ENCODE measurements at places on chromosomes 3 and 15. TPM values are rescaled to one million over a fixed set of nuclear protein-coding genes. Genes with fewer than 3 reads are reported as not detected.

SPATA12 gene
- total RNA-seq = not detected

COL8A1 gene
- total RNA-seq = 23.1 TPM

TRIM69 gene
- total RNA-seq = 11.3 TPM

CTXND1 gene
- 0.49 TPM for total RNA-seq

GRCh38 chr3:72163809-72164634, 379.1 kb upstream of the PROK2 start:
- no peak for DNase-seq

GRCh38 chr3:184884359-184885017, 72.5 kb downstream of the VPS8 start:
- no peak for DNase-seq

DNA sequence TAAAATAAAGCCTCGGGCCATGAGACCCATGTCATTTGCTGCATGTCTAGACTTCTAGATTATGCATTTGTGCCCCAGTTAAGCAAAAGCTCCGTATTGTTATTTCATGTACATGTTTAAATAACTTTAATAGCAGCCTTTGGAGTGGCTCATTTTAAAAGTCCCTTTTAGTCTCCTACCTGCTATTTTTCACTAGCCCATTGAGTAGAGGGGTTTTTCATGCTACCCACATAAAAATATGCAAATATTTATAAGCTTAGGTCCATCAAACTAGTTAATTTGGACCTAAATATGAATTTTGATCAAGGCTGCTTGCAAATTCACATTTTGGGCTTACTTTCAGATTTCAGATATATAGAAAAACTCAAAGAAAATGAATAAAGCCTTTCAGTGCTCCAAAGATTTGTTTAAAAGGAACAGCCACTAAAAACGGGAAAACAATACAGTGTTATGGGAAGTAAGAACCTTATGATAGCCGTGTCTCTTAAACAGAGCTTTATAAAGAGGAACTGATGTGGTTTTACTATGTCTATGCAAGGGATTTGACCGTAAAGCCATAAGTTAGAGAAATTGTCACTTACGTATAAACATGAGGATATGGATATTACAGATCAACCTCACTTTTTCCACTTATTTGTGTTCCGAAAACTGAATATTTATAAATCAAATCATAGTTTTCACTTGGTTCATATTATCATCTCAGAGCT, 30.0 kb downstream of the FILIP1L start:
- no peak for DNase-seq

GRCh38 chr15:101696829-101697228, 27.4 kb downstream of the TARS3 start:
- DNase-seq = no peak

DNA sequence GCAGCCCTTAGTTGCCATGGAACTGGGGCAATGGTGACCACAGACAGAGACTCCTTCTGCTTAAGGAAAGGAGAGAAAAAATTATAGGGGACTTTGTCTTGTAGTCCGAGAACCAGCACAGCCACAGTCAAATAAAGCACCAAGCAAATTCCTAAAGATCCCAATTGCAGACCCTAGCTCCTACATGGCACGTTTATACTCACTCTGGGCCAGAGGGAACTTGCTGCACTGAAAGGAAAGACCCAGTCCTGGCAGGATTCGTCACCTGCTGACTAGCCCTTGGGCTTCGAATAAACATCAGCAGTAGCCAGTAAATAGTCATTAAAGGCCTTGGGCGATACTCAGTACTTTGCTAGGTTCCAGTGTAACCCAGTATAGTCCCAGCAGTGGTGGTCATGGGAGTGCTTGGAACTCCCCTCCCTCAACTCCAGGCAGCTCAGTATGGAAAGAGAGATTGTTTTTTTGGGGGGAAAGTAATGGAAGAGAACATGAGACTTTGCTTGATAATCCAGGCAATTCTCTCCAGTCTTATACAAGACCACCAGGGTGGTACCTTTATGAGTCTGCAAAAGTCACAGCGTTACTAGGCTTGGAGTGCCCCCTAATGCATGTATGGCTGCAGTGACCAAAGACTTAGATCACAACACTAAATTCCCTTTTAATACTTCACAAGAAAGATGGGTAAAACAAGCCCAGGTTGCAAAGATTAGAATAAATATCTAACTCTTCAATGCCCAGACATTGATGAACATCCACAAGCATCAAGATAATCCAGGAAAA, 66.4 kb upstream of the AGTR1 start:
- no peak for DNase-seq

DNA sequence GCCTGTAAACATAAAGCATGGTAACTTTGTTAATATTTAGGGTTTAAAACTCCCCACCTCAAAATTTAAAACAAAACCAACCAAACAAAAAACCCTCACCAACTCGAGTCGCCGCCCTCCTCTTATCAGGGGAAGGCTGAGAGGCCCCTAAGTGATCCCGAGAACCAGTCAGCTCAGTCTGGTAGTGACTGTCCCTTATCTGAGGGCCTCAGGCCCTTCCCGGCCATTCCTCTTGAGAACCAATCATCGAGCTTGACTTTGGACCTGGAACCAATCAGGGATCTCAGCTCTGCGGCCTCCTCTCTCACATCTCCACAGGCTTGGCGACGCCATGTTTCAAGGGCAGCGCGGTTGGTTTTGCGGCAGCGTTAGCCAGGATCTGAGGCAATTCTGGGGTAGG, at the start of gene TERB2:
TSS of gene TERB2 (plus strand) at position 300 of the 400 bp plus-strand sequence. CDS start at position 332, 32 bp downstream.
- DNase-seq = no peak

DNA sequence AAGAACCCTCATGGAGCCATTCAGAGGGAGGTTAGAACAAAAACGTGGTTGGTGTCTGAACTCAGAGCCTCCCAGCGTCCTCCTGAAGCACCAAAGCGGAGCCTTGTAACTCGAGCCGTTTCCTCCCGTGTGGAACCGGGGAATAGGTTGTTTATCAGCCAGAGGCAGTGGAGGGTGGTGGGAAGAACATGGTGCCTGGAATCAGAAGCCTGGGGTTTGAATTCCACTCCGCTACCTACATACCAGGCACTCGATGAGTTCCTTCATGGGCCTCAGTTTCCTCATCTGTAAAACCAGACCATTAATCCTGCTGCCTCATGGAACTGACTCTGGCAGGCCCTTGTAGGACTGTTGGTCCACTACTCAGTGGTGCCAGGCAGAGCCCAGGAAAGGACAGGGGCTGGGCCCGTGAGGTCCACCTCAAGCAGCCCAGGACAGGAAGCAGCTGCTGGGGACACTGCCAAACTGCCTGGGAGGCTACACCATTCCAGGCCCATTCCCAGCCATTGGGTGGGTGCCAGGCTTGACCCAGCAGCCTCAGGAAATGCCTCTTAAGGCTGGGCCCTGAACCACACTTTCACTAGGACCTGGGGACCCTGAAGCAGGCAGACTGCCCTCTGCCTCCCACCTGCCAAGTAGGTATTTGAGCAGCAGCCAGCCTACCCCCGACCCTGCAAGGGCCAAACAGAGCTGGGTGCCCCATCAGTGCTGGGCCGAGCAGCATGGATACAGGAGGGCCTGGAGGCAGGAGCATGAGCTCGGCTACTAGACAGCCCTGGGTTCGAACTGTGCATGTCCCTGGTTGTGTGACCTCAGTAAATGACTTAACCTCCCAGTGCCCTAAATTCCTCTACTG, 33.4 kb downstream of the PRKCD start:
- no peak for DNase-seq

- no peak for DNase-seq
Measured at GRCh38 chr3:33898901-33899300, 100.5 kb downstream of the PDCD6IP start.

DNA sequence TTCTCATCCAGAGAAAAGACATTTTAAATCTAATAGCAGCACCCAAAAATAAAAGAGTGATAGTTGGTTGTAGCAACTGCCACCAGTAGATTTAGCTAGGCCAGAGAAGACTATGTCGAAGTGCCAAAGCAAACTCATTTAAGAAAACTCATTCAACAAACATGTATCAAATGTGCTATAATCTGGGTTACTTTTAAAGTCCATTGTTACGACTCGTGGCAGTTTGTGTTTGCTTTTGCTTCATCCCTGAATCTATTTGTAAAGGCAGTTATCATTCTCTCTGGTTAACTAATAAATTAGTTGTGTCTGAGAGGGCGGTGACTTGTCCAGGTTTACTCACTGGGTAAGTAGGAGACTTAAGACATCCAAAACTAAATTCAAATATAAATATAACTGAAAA, 159.4 kb downstream of the ZIC4 start:
- DNase-seq = no peak

DNA sequence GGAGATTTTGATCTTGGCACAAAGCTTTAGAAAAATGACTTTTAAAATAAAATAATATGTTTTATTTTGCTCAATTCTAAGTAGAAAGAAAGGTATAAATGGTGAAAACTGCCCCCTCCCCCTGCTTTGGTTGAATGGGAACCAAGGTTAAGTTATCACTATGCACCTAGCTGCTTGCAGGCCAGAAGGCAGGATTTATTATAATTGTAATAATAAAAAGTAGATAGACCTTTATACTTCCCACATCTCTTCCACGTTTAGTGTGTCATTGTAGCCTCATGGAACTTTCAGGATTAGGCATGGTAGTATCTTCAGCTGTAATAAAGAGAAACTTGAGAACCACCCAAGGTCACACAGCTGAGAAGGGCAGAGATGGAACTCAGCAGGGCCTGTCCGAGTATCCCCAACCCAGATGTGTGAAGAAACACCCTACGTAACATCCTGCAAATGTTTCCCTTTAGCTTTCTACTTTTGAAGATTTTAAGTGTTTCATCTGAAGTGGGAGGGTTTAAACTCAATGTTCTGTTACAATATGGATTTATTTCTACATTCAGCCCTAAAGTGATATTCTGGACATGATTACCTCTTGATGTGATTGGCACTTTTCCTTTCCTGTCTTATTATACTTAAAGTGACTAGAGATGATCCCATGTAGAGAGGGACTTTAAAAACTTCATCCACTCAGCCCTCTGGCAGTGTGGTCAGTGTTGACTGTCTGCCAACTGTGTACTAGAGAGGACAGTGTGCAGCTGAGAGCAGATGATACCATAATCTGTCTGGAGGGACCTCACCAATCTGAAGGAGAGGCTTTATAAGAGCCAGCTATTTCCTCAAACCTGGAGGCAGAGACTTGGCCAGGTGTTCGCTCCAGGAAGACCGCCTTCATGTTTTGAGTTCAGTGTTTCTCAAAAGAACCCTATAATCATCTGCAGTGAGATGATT, 282.5 kb upstream of the TRIM42 start:
- no peak for DNase-seq

- no peak for DNase-seq
Measured at GRCh38 chr3:169891886-169892285, 19.5 kb upstream of the SAMD7 start.

GRCh38 chr15:48888191-48888590, 10.3 kb downstream of the EID1 start:
- DNase-seq = no peak

- DNase-seq = no peak
Measured at GRCh38 chr3:112793326-112794081, 53.2 kb downstream of the CD200R1L start.

DNA sequence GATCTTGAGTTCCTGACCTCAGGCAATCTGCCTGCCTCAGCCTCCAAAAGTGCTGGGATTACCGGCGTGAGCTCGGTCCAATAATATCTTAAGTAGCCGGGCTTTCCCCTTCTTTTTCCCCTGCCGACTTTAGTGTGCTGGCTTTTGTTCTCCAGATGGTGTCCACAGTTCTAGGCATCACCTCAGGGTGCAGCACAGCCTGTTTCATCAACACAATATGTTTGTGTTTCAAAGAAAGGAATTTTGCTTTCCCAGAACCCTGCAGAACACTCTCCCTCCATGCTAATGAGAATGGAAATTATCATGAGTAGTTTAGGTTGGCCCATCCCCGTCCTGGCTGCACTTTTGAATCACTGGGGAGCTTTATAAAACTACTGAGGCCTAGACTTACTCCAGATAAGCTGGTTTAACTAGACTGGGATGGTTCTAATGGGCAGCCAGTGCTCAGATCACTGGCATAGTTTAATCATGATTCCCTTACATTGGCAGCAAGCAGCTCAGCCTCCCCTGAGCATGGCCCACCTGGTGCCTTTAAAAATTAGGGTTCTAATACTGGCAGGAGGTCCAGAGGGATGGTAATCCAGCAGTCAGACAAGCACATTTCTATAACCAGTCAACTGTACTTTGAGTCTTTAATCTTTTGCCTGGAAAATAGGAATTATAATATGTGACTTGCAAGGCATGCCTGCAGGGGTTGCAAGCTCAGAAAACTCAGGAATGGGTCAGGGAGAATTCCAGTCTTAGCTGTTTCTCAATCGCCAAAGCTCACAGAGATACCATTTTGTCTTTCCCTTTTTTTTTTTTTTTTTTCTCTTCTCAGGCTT, 127.6 kb upstream of the RASGRP1 start:
- no peak for DNase-seq

- DNase-seq = peak; percentile 71
Measured at GRCh38 chr15:66886686-66887273, 178.6 kb upstream of the SMAD3 start.

DNA sequence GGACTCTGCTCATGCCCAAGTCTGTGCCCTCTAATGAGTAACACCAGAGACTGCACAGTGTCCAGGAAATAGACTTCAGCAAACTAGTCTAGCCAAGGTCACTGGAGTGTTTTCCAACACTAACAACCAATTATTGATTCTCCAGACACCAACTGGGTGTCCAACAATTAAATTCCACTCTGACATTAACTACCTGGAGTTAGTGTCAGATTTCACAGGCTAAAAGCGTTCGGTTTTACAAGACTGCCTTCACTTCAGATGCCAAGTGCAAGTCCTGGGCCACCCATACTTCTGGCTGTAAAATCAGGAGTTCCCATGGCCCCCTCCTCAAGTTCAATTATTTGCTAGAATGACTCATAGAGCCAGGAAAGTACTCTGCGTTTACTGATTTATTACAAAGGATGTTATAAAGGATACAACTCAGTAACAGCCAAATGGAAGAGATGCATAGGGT, 20.8 kb upstream of the CFAP161 start:
- no peak for DNase-seq

DNA sequence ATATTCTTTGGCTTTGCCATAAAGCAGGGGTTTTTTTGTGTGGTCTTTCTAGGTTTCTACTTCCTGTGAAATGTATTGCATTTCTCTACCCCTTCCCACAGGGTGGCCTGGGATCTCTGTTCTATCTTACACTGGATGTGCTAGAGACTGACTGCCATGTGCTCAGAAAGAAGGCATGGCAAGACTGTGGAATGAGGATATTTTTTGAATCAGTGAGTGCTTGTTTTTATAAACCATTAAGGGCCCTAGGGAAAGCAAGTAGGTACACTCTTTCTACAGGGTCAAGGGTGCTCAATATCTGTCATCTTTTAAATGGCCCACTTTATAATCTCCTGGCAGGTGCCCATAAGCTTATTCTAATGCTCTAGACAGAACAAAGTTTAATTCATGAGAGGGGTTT, 730 bp downstream of the FETUB start:
- DNase-seq = no peak

Measured in vagina (tissue), 2 donors.